ENCODE measurements at places on chromosomes 3 and 15. TPM values are rescaled to one million over a fixed set of nuclear protein-coding genes. Genes with fewer than 3 reads are reported as not detected.

MINAR1 gene
- total RNA-seq = 0.29 TPM

ALCAM gene
- 20.6 TPM for total RNA-seq

RBP2 gene
- not detected for total RNA-seq

NRROS gene
- total RNA-seq = 24.5 TPM

PRSS50 gene
- not detected for total RNA-seq
